Stimulated activated CD4-positive, alpha-beta T cell treated with anti-CD3 and anti-CD28 coated beads, Interleukin-15, amount 100 ng/mL, for 48 hours (primary cell): ENCODE measurements at places on chromosomes 4 and X.

DNA sequence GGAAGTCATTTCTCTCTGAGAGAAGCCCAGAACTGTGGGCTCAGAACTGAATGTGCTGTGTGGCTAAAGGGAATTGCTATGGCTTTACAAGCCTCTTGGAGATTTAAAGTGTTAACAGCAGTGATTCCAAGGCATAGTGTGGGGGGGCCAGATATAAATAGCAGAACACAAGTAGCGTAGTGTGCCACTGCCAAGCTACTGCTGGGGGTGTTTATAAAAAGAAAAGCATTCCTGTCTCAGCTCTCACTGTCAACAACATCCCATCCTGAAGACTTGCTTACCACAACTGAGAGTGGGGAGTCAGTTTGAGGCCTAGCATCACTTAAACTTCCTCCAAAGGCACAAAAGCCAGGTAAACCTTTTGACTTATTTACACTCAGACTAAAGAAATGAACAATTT lies at the start of gene ART3:
ART3 (plus strand) TSS at position 242 of the 400 bp plus-strand sequence. CDS start 1,181 bp downstream, outside the sequence.
- DNase-seq, result no peak

DNA sequence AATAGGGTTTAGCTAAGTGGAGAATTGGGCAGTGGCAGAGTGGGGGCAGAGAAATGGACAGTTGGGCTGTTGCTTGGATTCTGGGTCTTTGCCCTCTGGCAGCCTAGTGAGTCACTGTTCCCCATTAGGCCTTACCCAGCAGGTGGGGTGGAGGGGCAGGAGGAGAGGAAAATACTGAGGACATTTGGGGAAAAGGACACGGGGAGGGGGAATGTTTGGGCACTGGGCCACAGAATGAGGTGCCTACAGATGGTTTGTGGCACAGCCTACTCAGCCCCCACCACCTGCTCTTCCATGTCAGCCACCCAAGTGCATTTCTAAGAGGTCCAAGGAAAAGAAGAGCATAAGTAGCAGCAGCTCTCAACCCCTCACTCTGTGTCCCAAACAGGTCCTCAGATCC lies 13.0 kb downstream of the SLC16A2 start:
- DNase-seq, result no peak

GRCh38 chr4:24063731-24064130 lies 173.9 kb upstream of the PPARGC1A start:
- DNase-seq, result no peak

GRCh38 chr4:74990276-74990875 lies 57.5 kb downstream of the PARM1 start:
- no peak for DNase-seq
